ENCODE measurements at places on chromosomes 6 and 20.

DNA sequence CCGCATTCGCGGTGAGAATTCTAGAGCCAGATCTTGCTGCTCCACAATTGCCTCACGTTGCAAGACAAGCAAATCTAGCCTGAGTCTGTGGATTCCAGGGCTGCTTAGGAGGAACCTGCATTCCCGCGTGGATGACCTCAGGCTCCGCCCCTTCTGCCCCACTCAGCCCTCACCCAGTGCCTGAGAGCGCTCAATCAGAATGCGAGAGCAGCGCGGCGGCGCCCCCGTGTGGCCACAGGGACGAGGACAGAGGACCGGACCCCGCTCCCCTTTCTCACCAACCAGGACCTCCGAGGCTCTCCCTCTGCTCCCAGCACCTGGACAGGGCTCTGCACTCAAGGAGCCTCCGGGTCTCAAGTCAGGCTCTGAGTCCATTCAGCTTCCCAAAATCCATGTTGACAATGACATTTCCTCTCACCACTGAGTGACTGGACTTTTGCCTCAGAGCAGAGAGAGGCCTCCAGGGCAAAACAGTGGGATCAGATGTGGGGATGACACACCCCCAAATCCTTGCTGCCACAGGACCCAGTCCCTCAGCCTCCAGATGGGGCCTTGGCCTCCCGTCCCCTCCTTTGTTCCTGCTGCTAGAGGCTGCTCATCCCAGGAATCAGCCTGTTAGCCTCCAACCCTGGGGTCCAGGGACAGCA is 52.0 kb downstream of the RPP21 start:
- peak; percentile 87 for DNase-seq

- DNase-seq: no peak
Measured at GRCh38 chr20:14126856-14127255, 131.5 kb downstream of the MACROD2 start.

GRCh38 chr6:47146431-47147174 is 104.5 kb upstream of the ADGRF1 start:
- DNase-seq: no peak

- peak; percentile 73 for DNase-seq
Measured at GRCh38 chr6:158818581-158819212, 471 bp downstream of the EZR start.

DNA sequence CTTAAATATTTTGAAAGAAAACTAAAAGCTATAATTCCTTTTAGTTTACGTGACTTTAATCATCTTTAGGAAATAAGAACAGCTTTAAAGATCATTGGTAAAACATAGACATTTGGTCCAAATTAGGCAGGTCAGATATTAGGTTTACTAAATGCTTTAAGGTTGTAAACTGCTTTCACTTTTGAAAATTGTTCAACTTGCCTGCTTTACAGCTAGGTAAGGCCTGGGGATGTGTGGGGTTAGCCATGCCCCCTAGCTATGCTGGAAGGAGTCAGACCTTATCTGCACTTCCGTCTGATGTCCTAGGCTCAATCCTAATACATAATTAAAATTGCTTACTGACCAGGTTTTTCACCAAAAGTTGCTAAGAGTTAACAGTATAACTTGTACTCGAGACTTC is 30.5 kb upstream of the TPD52L1 start:
- no peak for DNase-seq

GRCh38 chr6:163793011-163793983 is 378.8 kb downstream of the QKI start:
- DNase-seq: no peak

DNA sequence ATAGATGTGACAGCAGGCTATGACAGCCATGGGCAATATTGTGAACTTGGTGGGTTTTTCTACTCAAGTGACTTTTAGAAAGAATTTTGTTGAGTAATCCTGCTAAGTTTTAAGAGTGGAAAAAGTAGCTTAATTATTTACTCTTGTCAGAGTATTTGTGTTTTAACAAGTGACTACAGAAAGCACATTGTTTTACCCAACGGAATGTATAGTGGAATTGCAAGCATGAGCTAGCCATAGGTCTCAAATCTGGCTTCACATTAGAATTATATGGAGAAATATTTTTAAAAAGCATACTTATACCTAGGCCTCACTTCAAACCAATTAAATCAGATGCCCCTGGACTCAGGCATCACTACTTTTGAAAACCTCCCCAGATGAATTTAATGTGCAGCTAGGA is 35.5 kb upstream of the GOPC start:
- no peak for DNase-seq

Data from activated naive CD4-positive, alpha-beta T cell treated with anti-CD3 and anti-CD28 coated beads, Interleukin-2, amount 50 U/mL, for 16 hours (primary cell).